NCI-H2029 treated with DMSO at 0.1 percent for 48 hours (cell line): ENCODE measurements at places on chromosomes 11 and 22.
A peak's percentile ranks its signal among the peaks of the same experiment; 100 is the strongest.

GRCh38 chr11:9341638-9342178 is 27.3 kb upstream of the TMEM41B start:
- DNase-seq, result no peak

GRCh38 chr11:78310500-78310909 is 107.1 kb downstream of the GAB2 start:
- DNase-seq, result no peak

DNA sequence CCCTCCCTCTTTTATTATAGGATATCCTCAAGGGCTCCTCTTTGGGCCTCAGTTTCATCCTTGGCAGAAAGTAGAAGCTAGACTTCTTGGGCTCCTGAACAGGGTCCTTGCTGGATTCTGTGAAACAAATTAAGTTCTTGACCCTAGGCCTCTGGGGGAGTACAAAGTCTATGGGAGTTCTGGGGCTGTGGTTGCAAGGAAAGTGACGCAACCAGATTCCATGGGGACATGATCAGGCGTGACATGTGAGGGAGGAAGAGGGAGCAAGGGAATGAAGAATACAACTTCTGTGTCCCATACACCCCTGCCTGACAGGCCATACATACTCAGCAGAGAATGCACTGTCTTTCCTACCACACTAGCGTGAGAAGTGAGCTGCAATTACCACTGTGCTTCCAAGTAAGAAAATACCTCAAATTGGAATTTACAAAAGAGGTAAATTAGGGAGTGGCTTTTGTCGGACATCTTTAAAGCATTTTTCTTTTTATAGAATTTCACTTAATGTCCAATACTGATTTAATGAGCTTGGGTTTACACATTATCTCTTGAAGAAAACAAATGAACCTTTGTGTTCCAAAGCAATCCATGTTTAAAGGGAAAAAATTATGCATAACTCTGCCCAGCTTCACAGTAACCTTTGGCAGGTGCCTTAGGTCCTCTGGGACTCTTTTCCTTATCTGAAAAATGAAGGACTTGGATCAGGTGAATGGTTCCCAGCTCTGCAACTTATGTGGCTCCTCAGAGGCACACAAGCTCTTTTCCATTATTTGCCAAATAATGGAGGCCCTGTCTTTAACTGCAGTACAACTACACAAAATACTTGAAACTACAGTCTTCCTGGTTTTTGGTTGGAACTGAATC is 38.9 kb downstream of the LIMK2 start:
- DNase-seq, result no peak

GRCh38 chr11:119447664-119448242 is 24.8 kb upstream of the THY1 start:
- no peak for DNase-seq

DNA sequence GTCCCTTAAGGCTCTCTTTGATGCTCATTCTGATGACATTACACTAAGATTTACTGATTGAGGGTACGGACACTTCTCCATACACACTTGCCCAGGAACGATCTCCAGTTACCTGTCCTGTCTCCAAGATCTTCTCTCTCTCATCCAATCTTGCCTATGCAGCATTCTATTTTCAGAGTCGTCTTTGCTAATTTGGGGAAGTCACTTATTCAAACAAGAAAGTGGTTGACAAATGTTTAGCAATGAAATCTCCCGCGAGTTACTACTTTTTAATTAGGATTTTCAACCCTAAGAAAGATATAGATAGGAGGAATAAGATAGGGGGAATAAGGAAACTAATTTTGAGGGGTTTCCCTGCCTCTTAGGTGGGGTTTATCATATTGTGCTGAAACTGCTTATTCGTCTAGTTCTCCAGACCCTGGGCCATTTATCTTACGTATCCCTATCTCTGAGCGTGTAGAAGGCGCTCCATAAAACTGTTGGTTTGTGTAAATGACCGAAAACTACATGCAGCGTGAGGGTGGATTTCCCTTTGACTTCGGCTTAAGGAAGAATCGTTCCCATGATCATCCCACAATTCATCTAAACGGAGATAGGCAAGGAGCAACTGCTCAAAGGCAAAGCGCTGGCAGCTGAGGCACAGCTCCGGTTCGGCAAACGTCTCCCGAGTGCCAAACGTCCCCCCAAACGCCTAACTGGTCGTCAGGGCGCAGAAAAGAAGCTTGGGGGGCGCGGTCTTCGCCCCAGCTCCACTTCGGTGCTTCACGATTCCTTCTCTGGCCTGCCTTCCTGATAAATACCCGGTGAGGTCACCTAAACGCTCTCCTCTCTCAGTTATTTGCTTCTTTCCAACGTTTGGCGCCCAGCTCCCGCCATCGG is 804 bp downstream of the APIP start:
- peak; percentile 51 for DNase-seq

GRCh38 chr22:49426098-49426497 is 401.6 kb downstream of the BRD1 start:
- no peak for DNase-seq
